Lower leg skin (tissue), 4 donors: ENCODE measurements at places on chromosomes 11 and 22. TPM values are rescaled to one million over a fixed set of nuclear protein-coding genes. Genes with fewer than 3 reads are reported as not detected.

Gene PTPN5
- 2.7 TPM for total RNA-seq

- DNase-seq: no peak
Observed at GRCh38 chr22:26429458-26430286, 612 bp downstream of the ASPHD2 start.

GRCh38 chr11:35539781-35540281 is 14.4 kb upstream of the PAMR1 start:
- peak; percentile 92 for DNase-seq

GRCh38 chr22:20771918-20772625 is 1.8 kb upstream of the SERPIND1 start:
- DNase-seq: no peak

Gene MAJIN
- not detected for total RNA-seq

GRCh38 chr11:134626032-134626431 is 214.0 kb upstream of the B3GAT1 start:
- peak; percentile 68 for DNase-seq

Gene ACCSL
- not detected for total RNA-seq

Gene C22orf42
- total RNA-seq: not detected

Gene OR51E2
- total RNA-seq: 0.10 TPM

GRCh38 chr22:43267332-43267980 is 75.7 kb downstream of the SCUBE1 start:
- no peak for DNase-seq
